HCT116 (cell line): ENCODE measurements at places on chromosomes 5 and 9.

GRCh38 chr5:78649211-78649695, 681 bp upstream of the LHFPL2 start:
- DNase-seq, result no peak

DNA sequence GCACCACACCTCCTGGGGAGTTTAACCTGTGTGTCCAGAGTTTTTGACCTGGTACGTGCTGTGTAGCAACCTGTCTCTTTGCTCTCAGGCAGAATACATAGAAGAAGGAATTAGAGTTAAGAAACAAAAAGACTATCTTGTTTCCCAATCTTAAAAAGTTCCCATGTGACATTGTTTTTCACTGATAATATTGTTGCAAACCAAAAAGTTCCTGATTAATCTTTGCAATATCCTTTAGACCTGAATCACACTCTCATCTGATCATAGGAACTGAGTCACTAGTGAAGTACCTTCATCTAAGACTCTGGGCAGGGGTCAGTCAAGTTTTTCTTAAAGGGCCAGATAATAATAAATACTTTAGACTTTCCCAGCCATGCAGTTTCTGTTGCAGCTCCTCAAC, 35.1 kb downstream of the BASP1 start:
- no peak for DNase-seq

DNA sequence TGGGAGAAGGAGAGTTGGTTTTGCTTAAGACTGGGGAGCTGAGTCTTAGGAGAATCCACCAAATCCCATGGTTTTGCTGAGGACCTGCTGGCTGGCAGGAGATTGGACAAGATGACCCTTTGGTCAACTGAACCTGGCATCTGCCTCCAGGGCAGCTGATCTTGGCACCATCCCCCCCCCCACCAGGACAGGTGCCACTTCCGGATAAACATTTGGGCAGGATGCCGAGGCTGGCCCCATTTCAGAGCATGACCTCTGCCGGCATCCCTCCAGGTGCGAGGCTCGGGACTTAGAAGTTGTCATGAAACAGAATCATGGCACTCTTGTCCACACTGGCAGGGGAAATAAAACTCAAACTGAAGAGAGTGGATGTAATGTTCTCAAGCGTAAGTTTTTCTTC, 165.6 kb downstream of the MACROH2A1 start:
- DNase-seq, result no peak

GRCh38 chr5:93717162-93717561, 24.2 kb downstream of the POU5F2 start:
- DNase-seq, result no peak

DNA sequence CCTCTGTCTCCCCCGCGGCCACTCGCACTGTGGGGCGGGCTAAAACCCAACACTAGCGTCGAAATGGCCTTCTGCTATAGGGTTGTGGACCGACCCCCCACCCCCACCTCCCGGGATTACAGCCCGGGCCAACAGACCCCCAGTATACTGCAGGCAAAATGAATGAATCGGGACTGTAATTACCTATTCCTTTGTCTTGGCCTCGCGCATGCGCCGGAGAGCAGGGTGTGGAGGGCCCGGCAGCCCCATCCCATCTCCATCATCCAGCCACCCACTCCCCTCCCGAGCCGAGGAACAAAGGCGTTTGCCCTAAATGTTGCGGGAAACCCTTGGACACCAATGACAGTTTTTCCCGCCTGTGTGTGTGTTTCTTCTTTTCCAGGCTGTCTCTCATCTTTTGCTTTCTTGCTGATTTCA, 1.6 kb downstream of the BASP1 start:
- no peak for DNase-seq

DNA sequence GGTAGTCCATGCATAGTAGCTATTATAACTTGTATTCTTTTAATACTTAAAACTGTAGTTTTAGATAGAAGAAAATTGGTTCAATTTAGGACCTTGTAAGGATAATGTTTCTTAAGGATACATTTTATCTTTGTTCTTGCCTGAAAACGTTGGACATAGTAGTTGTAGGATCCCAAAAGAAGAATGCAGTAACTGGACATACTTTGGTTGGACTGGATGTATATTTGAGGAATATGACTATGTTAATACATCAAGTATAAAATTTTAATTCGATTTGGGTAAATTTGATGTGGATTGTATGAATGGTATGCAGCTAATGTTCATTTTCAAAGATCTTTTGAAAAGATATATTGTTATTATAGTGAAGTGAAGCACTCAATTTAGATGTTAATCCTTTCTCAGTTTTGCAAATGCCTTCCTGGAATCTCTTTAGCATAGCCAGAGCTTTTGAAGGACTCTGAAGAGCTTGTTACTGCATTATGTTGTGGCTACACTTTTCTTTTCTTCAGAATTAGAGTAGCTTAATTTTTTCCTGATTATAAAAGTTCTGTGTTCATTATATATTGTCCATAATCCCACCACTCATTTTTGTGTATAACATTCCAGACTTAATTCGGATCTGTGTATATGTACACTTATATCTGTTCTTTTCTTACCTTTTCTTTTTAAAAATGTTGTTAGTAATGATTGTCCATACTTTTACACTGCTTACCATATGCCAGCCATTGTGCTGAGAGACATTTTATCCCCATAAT, 41.2 kb downstream of the LRRTM2 start:
- DNase-seq, result no peak

DNA sequence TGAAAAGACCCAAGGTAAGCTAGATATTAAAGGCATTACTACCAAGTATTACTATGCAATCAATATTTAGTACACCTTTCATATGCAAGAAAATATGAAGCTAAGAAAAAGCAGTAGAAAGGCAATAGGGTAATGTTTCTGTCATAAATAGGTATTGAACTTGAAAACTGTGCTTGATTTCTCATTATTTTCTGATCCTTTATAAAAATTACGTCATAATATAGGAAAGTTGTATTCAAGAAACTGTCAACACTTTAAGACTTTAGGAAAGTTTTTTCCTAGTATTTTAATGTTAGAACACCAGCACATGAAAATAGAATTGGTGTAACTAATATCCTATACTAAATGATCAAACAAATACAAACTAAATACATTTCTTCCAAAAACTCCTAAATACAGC, 133.2 kb downstream of the EDIL3 start:
- DNase-seq, result no peak

GRCh38 chr9:137307255-137308056, 5.4 kb upstream of the NRARP start:
- DNase-seq, result no peak

DNA sequence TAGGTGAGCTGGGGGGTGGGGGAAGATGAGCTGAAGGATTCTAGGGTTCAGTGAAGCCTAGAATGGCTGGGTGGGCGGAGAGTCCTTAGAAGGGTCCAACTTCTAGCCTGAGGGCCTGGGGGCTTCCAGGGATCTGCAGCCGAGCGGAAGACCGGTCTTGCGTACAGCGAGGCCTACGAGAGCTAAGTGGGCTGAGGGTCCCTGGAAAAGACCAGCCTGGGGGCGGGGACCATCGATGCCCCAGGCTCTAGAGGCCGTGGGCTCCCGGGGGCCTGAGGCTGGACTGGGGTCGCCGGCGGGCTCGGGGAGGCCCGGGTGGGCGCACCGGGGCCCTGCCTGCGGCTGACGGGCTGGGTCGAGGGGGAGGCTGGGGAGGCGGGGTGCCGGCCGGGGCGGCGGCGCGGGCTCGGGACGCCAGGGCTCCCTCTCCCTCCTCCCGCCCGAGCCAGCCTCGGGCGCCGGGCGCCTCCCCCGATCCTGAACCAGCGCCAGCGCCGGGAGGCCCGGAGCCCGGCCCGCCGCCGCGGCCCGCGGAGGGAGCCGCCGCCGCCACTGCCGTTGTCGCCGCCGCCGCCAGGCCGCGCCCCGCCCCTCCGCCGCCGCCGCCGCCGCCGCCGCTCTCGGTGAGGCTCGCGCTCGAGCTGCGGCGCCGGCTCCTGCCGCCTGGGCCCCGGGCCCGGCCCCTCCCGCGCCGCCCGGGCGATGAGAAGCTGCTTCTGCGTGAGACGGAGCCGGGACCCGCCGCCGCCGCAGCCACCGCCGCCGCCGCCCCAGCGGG, at the start of gene MVB12B:
Gene MVB12B (plus strand): TSS at position 602 of the 778 bp plus-strand sequence. CDS start 101 bp downstream, at position 703.
- no peak for DNase-seq

DNA sequence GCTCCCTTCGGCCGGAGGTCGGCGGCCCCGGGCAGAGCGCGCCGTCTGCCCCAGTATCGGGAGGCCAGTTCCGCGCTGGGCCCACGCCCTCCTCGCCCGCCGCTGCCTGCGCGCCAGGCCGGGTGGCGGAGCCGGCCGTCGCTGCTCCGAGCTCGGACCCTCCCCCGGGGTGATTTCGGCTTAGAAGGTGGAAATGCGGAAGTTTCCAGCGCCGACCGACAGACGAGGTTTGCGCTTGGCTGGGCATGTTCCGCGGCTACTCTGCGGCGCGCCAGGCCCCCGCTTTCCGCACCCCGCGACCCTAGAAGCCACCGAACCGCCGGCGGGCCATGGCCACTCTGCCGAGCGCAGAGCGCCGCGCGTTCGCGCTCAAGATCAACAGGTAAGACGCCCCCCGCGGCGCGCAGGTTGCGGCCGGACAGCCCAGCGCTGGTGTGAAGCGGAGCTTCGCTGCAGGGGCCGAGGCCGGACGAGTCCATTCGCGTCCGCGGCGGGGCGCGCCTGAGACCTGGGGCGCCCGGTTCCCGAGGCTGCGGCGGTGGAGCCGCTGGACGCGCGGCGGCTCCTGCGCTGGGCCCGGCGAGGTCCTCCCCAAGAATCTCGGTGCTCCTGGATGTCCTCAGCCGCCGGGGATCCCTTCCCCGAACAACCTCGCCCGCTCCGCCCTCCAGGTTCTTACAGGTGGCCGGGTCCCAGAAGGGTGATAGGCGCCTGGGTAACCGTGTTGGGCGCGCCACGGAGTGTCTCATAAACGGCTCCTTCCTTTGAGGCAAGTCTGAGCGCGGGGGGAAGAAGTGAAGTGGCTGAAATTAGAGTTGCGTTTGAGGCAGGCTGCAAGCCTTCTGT, at the start of gene DOCK8:
Gene DOCK8 (plus strand): TSS at position 218 of the 846 bp plus-strand sequence. CDS start 112 bp downstream, at position 330.
- peak; percentile 35 for DNase-seq

DNA sequence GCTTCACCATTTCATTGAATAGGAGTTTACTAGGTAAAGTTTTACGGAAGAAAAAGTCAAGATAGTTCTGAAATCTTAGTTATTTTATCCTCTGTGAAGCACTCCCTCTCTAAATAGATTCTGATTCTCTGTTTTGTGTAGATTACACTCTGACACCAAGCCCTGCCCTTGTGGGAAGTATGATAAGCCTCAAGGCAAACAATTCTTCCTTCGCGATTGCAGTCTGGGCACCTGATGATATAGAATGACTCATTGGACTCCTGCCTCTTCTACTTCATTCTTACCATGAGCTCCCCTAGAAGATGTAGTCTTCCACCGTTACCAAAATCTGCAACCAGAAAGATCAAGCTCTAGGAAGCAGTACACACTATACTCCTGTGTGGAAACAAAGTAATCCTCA, 626.9 kb upstream of the PTGER4 start:
- no peak for DNase-seq

- DNase-seq, result no peak
Observed at GRCh38 chr9:32431196-32431595, 46.8 kb downstream of the ACO1 start.

- no peak for DNase-seq
Observed at GRCh38 chr5:81762401-81762800, 11.5 kb upstream of the SSBP2 start.

- DNase-seq, result no peak
Observed at GRCh38 chr5:134046801-134047686, 42.3 kb upstream of the VDAC1 start.

GRCh38 chr5:31270396-31270795, 76.9 kb downstream of the CDH6 start:
- DNase-seq, result no peak

GRCh38 chr9:19788614-19789271, at the start of gene SLC24A2:
TSS of gene SLC24A2 (minus strand) at chr9:19789037.
- no peak for DNase-seq

- DNase-seq, result no peak
Observed at GRCh38 chr9:115162946-115163345, 45.0 kb upstream of the TNC start.

- DNase-seq, result no peak
Observed at GRCh38 chr9:98801969-98802371, 5.5 kb upstream of the GALNT12 start.

DNA sequence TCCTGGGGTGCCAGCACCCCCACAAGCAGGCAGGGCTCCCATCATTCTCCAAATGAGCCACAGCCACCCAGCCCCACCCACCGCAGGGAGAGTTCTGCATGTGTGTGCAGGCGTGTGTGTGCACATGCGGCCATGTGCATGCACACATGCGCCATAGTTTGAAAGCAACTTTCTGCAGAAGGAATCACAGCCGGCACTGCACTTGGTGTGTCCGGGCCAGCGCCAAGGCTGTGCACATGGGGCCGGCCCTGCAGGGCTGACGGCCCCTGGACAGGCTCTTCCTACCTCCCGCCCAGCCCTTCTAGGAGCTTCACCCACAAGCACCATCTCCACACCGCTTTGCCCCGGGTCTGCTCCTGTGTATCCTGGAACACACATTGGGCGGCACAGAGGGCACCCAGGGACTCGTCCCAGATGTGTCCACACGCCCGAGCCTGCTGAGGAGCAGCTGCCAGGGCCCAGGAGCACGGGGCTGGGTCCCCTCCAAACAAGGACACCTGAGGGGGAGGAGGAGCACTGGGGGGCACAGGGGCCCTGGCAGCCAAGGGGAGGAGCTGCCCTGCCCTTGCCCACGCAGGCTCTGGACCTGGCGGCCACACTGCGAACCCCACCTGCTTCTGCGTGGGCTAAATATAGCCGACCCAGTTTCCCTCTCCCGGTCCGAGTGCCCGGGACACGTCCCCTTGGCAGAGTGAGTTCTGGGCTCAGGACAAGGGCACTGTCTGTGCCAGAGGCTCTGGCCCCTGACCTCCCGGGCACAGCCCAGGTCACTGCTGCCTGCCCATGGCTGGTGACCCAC, 19.1 kb downstream of the TPPP start:
- no peak for DNase-seq

DNA sequence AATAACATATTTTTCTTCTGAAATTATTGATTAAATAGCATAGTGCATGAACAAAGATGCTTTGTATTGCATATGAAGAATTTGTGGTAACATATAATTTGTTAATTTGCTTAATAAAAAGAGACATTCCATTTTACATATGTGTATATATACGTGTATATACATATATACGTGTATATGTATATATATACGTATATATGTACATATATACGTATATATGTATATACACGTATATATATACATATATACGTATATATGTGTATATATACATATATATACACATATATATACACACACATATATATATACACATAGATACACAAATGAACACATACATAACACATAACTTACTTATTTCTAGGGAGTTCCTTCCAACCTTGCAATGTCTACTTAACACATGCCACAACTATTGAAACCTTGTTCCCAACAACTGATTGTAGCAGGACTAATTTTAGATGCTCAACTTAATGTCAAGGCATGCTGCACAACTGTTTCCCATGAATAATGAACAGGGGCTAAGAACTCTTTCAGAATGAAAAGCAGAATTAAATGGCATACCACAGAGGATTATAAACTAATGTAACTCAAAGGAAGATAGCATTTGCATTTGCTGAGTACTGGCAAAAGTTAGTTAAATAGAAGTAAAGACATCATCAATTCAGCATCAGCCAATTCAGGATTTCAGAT, 17.4 kb downstream of the KIF24 start:
- DNase-seq, result no peak

DNA sequence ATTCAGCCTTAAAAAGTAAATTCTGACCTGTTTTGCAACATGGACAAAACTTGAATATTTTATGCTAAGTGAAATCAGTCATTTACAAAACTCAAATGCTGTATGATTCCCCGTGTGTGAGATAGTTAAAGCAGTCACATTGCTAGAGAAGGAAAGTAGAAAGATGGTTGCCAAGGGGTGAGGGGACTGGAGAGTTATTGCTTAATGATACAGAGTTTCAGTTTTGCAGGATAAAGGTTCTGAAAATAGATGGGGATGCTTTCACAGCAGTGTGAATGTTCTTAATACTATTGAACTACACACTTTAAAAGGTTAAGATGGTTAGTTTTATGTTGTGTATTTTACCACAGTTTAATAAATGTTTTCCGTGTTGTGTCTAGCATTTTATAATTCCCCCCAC, 51.2 kb downstream of the SGCD start:
- no peak for DNase-seq
